ENCODE measurements at places on chromosomes 5 and 9.

- no peak for DNase-seq
Measured at GRCh38 chr5:9363026-9363425, 182.8 kb downstream of the SEMA5A start.

DNA sequence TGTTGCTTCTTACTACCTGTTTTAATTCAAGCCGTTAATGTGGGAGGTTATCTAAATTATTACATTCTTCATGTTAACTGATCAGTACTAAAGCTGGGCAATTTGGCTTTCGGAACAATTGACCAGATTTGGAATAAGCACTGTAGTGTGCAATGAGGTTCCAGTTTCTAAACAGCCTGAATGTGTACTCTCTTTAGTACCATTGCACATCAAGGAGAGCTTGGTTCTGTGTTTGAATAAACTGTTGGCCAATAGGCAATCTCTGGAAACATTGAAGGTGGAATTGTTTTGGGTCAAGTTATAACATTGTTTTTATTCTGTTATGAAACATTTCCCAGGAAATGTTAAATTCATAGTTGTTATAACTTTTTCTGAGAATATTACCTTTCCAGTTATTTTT is 105.2 kb downstream of the PBX3 start:
- DNase-seq = no peak

DNA sequence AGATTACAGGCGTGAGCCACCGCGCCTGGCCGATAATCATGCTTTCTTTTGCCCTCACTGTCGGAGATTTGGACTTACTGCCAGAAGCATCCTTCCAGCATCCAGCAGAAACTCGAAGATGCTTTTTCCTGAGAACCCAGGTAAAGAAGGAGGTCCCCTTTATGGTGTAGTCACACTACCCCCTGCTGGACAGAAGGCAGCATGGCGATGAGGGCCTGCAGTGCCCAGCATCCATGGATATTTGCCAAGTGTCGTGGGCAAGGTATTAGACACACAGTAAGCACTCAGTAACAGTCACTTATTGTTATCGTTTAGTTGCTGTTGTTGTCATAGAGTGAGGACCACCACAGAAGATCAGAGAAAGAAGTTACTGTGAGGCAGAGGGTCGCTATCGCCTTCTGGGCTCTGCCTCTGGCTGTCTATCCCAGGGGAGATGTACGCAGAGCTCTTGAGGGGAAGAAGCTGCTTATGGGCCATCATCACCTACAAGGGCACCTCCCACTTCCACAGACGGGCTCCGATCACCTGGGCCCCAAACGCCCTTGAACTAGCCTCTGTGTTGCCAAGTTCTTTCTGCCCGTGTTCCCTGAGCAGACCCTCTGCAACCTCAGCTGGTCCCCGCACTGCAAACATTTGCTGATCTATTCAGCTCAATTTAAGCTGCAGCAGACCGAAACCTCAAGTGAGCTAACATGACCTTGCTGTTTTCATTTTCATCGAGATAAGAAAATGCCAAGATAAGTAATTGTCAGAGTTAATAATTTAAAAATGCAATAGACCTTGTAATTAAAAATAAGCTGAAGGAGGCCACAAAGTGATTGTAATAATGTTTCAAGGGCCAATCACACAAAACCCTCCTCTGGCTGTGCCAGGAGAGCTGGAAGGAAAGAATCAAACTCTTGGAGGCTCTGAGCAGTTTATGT is 23.9 kb downstream of the C5orf15 start:
- no peak for DNase-seq

- DNase-seq = no peak
Measured at GRCh38 chr5:140565024-140565779, 574 bp downstream of the SLC35A4 start.

- no peak for DNase-seq
Measured at GRCh38 chr5:76547242-76547890, 75.8 kb downstream of the F2RL2 start.

DNA sequence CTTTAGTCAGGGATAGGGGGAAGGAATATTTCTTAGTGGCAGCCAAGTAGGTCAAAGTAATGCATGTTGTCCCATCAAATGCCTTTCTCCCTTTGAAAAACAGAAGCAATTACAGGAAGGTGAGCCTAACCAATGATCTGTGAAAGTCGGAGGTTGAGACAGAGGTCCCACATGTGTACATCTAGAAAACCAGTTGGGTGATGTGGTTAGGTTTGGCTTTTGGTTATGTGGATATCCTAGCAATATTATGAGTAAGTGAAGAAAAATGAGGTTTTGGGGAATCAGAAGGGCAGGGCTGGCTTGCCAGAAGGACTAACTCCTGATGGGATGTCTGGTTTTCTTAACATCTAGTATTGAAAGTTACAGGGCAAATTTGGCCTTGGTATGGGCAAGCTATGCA is 63.4 kb upstream of the PALM2AKAP2 start:
- no peak for DNase-seq

- no peak for DNase-seq
Measured at GRCh38 chr5:61322738-61323725, 9.0 kb upstream of the ZSWIM6 start.

GRCh38 chr5:139212486-139212885 is 14.3 kb upstream of the SIL1 start:
- no peak for DNase-seq

GRCh38 chr5:30871196-30871595 is 322.3 kb upstream of the CDH6 start:
- DNase-seq = no peak

GRCh38 chr9:106970219-106970975 is 107.4 kb downstream of the ZNF462 start:
- DNase-seq = no peak

GRCh38 chr5:172659909-172660628 is 19.0 kb downstream of the NEURL1B start:
- DNase-seq = no peak

DNA sequence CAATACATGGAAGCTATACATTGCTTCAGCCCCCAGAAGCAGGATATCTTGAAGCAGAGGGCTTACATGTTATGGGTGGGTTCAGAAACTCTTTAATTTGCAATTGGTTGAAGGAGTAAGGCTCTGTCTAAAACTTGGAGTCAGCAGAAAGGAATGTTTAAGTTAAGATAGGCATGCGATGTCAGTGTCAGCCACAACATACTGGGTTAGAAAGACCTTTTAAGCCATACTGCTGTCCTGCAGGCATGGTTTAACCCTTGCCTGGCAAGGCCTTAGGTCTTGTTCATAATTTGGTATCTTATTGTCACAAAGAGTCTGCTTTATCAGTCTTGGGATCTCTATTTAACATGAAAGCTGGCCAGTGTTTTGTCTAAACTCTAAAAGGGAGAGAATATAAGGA is 1619.6 kb upstream of the WWC1 start:
- DNase-seq = no peak

DNA sequence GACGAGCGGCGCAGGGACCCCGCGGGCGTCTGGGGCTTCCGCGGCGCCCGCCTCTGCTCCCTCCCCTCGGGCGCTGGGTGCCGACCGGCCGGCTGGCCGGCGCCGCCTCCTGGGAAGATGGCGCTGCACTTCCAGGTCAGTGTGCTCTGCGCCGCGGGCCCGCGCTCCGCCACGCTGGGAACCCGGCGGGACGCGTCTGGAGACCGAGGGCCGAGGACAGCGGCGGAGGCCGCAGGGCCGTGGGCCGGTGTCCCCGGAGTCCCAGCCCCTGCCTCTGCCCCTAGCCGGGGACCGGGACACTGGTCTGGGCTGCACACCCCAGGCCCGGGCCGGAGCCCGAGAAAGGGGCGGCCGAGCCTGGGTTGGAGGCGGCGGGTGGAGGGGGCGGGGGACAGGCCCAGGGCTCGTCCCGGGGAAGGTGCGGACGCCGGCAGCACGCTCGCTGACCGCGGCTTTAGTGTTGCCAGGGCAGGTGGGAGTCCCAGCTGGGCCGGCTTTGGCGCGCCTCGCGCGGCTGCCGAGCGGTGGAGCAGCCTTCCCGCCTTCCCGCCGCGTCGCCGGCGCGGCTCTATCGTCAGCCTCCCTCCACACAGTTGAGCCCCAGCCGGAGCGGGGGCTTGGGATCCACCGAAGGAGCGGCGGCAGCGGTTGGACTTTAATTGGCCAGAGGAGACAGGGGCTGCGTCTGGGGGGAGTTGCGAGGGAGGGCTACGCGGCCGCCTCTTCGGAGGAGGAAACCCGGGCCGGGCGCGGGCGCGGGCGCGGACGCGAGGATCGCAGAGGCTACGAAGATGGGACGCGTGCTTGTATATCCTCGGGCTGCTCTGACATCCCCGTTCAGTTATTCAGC is at the start of gene RANBP17:
RANBP17 (plus strand) TSS at position 102 of the 850 bp plus-strand sequence.
- no peak for DNase-seq

GRCh38 chr5:173736923-173737412 is 120.5 kb upstream of the BOD1 start:
- DNase-seq = no peak

GRCh38 chr9:126331964-126332748 is 5.5 kb downstream of the MVB12B start:
- no peak for DNase-seq

DNA sequence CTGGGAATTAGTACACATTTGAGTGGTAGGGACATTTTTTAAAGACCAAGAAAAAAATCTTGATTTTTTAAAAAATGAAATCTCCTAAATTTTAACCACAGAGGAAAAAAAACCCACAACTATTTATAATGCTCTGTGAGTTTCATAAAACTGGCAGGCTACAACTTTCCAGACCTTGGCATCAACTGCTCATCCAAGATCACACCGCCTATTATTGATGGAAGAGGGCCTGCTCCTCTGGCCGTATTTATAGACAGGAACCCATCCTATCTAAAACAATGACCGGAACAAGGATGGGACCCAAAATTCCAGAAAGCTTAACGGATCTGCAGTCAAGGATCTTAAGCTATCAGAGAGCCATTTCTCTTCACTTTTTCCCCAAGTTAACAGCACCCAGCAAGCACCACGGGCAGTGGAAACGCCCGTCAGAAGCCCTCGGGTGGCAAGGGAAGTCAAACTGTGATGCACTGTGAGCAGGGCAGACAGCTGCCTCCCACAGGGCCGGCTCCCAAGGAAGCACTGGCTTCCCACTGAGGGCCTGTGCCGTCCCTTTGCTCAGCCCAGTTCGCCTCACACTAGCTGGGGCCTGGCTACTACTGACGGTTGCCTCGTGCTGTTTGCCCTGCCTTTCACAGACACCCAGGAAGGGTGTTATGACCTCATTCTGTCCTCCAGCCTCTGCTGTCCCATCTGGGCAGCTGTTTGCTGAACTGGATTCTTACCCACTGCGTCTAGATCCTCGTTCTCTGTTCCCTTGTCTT is 62.8 kb downstream of the CDC14B start:
- DNase-seq = no peak

DNA sequence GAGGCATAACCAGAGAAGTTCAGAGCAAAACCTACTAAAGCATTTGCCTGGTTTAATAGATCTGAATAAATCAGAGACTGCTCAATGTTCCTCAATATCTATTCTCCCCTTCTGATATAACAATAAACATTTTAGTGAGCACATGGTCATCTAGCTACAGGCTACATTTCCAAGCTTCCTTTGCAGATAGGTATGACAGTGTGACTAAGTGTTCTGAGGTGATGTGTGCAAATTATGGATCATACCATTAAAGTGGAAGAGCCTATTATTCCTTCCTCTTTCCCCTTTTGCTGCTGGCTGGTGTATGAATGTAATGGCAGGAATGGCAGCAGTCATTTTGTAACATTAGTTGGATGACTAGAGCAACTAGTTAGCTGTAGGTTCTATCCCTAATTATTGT is 285.8 kb upstream of the RASA1 start:
- DNase-seq = no peak

GRCh38 chr9:33124751-33125381 is 42.3 kb downstream of the B4GALT1 start:
- no peak for DNase-seq

GRCh38 chr9:107749787-107750444 is 260.3 kb upstream of the KLF4 start:
- DNase-seq = no peak

DNA sequence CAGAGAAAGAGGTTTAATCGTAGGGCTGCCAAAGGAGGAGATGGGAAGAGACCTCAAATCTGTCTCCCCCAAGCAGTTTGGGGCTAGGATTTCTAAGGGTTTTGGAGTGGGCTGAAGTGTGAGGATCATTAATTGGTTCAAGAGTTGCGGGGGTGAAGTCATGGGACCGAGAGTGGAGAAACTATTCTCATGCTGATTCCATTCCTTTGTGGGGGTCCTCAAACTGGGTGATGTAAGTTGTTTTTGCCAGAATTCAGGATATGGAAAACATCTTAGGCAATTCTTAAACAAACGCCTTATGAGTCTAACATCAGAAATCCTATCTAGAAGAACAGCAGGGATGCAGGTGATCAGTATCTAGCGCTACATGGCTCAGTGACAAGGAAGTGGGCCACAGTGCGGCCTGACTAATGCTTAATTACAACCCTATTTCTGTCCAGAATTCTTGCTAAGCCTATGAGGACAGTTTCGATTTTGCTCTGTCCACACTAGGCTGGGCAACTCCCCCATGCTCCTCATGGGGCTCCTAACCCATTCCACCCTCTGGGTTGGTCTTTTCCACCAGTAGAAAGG is 27.7 kb upstream of the TRIO start:
- DNase-seq = no peak

GRCh38 chr5:94184870-94185269 is 433.5 kb downstream of the KIAA0825 start:
- DNase-seq = no peak

GRCh38 chr5:122076669-122077365 is 1.2 kb downstream of the LOX start:
- no peak for DNase-seq

GRCh38 chr9:137427454-137428310 is 4.5 kb downstream of the NOXA1 start:
- DNase-seq = no peak

DNA sequence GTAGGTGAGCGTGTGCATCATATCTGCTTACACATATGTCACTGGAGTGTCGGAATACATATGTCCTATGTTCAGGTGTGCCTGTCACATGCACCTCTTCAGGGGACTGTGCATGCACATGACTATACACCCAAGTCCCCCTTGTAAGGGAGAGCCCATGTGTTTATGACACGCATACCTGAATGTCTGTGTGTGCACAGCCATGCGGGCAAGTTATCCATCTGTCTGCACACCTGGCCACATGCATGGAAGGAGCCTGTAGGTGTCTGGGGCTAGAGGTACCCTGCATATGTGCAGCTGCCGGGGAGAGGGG is 622 bp upstream of the RGS14 start:
- DNase-seq = no peak

Data from GF-D8 (cell line).